Hematopoietic multipotent progenitor cell (in vitro differentiated cells): ENCODE measurements at places on chromosomes 6 and 20.

DNA sequence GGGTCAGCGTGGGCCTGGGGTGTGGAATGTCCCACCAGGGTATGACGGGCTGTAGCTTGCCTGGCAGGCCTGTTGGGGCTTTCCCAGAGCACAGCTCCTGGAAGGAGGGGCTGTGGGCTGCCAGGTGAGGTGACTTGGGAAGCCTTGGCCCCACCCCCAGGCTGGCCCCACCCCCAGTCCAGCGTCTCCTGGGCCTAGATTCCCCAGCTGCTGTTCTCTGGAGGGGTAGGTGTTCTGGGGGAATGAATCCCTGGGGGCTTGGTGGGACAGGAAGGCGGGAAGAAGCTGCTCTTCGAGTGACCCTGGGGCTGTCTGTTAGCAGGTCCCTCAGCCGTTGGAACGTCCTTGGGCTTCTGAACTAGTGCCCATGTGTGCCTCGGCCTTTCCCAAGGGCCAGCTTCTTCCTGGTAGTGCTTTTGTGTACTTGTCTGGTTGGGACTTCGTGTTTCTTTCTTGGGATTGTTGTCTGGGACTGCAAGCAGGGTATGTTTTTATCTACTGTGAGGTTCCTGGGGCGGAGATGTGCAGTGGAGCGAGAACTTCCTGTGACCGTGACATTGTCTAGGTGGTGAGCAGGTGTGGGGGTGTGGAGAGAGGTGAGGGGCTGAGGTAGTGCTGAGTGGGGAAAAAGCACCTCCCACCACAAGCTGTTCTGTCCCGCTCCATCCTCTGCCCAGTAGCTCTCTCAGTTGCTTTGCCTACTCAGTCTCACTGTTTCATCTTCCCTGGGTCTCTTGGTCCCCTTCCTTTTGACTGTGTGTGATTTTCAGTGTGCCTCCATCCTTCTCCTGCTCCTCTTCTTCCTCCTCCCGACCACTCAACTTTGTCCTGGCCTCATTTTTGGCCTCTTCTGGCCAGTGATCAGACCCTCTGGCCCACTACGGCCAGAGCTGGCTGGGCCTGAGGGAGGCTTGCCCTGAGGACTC is 1.3 kb upstream of the DDR1 start:
- no peak for DNase-seq

DNA sequence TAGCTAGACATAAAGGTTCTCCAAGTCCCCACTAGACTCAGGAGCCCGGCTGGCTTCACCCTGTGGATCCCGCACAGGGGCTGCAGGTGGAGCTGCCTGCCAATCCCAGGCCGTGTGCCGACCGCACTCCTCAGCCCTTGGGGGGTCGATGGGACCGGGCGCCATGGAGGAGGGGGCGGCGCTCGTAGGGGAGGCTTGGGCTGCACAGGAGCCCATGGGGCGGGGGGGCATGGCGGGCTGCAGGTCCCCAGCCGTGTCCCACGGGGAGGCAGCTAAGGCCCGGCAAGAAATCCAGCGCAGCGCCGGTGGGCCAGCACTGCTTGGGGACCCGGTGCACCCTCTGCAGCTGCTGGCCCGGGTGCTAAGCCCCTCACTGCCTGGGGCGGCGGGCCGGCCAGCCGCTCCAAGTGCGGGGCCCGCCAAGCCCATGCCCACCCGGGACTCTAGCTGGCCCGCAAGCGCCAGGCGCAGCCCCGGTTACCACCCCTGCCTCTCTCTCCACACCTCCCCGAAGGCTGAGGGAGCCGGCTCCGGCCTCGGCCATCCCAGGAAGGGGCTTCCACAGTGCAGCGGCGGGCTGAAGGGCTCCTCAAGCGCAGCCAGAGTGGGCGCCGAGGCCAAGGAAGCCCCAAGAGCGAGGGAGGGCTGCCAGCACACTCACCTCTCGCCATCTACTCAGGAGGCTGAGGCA is 26.5 kb upstream of the ID1 start:
- DNase-seq: no peak

DNA sequence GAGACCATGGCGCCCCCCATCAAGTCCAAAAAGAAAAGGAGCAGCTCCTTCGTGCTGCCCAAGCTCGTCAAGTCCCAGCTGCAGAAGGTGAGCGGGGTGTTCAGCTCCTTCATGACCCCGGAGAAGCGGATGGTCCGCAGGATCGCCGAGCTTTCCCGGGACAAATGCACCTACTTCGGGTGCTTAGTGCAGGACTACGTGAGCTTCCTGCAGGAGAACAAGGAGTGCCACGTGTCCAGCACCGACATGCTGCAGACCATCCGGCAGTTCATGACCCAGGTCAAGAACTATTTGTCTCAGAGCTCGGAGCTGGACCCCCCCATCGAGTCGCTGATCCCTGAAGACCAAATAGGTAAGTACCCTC is 41.7 kb upstream of the NAA20 start:
- DNase-seq: no peak

DNA sequence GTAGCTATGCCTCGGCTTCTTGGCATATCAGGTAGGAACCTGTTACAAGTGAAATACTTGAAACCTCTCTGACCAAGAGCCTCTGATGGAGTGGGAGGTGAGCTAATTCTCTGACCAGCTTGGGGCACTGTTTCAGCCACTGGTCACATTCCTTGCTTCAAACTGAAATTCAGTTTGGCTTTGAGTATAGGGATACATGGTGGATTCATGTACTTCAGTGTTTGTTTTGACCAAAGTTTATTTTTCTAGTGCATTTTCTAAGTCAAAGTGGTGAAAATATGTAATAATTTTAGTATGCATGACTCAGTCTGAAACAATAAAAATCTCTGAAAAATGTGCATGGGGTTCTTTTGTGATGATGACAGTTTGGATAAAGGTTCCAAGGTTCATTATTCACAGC is 18.6 kb downstream of the TTPAL start:
- no peak for DNase-seq

DNA sequence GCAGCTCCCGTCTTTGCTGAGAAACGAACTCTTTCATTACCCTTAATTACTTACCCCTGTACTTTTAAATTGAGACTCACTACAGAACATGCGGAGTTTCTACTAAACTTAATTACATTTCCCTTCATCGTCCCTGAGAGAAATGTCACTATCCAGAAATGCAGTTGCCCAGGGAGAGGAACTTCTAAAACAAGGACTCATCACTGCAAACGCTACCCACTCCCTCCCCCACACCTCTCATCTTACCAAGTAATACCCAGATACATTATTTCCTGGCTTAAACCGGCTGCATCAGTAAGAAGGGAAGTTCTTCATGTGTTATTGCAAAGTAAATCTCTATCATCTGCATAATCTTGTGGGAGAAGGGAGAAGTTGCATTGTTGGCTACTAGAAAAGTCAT is 138.3 kb downstream of the IPCEF1 start:
- no peak for DNase-seq

DNA sequence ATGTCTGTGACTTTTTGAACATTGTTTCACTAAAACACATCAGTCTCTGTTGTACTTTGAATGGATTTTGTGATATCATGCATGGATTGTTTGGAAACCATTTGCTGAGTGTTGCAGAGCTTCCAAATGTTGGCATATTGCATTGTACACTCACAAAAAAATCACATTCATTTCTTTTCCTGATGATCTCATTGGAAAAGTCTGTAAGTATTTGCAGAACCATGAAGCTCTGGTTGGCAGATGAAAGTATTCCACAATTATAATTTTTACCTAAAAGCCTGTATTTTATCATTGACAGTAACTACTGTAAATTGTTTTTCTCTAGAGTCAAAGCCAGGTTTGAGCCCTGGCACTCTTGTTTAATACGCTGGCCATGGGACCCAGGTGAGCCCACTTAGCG is 42.1 kb downstream of the VAPB start:
- DNase-seq: no peak

- DNase-seq: no peak
Observed at GRCh38 chr6:125066140-125066539, 87.4 kb upstream of the TPD52L1 start.

- no peak for DNase-seq
Observed at GRCh38 chr20:32894711-32895355, 36.1 kb downstream of the EFCAB8 start.

GRCh38 chr20:36132802-36133211 is 21.7 kb upstream of the EPB41L1 start:
- DNase-seq: no peak

- DNase-seq: peak; percentile 51
Observed at GRCh38 chr6:34982424-34982852, 93.4 kb downstream of the ANKS1A start.

GRCh38 chr6:74597840-74598239 is 608.0 kb downstream of the COL12A1 start:
- no peak for DNase-seq

GRCh38 chr6:159468994-159469393 is 224.0 kb downstream of the SOD2 start:
- no peak for DNase-seq

GRCh38 chr6:143205585-143205984 is 144.9 kb downstream of the AIG1 start:
- no peak for DNase-seq

DNA sequence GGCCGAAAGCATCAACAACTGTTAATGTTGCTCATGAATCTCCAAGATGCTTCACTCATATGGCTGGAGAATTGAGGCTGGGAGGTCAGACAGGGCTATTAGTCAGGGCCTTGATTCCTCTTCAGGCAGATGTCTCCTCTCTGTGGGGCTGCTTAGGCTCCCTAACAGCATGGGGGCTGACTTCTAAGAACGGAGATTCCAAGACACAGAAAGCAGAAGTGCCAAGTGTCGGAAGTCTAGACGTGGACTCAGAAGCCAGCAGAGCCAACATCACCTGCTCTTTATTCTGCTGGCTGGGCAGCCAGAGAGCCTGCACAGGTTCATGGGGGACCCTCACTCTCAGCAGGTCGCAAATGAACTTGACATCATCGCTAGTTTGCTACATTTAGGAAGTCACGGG is 279.8 kb downstream of the CDH26 start:
- no peak for DNase-seq

GRCh38 chr20:36304786-36305495 is 1.2 kb upstream of the DLGAP4 start:
- no peak for DNase-seq

DNA sequence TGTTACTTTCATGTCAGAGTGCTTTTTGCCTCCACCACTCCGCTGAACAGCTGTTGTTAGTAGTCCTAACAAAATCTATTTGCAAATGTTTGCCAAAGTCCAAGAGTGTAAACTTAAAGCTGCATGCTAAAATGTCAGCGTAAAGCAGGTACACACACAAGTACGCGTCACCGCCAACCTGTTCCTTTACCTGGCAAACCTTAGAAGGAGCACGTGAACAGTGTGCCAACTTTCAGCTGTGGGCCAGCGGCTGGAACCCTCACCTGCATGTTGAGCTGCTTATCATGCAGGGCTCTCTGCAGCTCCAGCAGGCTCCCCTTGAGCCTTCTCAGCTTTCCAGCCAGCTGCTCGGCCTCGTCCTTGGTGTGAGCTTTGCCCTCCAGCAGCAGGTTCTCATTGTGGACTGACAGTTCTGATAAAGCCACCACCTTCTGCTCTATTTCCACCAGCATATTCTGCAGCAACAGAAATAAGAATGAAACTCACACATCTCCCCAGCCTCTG is 359.3 kb downstream of the SYNE1 start:
- DNase-seq: no peak

GRCh38 chr20:19308146-19308545 is 95.7 kb downstream of the SLC24A3 start:
- no peak for DNase-seq

GRCh38 chr6:5667737-5668136 is 339.0 kb downstream of the NRN1 start:
- DNase-seq: no peak

DNA sequence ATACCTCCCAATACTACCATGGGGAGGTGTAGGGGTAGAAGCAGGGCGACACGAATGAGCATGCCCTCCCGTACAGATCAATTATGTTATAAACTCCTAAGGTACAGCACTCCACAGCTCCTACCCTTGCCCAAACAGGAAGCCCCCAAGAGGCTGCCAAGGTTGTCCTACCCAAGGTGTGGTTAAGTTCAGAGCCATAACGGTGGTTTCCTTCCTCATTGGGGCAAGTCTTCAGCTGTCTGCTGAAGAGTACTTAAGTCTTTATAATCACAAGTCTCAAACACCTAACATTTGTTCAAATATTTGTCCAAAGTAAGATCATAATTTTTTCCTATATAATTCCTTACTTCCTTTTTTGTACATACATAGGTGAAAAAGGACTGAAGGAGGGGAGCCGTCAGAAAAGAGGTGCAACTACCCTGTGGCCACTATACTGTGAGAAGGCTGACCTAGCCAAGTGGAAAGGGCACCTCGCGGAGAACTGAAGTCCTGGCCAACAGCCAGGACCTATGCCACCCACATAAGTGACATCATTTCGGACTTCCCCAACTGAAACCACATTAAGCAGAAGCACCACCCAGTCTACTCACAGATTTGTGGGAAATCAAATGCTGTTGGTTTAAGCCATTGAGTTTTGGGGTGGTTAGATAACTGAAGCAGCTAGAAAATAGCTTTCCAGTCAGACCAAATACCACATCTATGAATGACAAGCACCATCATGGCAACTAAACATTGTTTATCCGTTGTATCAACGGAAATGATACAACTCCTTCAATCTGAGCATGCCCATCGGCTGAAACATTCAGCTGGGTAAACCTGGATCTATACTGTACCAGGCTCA is 2.9 kb upstream of the RAB22A start:
- DNase-seq: peak; percentile 90

DNA sequence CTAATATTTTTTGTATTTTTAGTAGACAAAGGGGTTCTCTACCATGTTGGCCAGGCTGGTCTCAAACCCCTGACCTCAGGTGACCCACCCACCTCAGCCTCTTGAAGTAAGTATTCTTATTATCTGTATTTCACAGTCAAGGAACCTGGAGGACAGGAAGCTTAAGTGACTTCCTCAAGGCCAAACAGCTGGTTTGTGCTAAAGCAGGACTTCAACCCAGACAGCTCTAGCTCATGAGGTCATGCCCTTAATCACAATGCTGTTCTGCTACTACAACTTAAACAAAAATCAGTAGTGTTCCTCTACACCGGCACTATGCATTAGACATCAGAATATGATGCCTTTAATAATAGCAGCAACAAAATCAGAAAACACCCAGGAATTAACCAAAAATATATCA is 168.9 kb downstream of the ADGB start:
- DNase-seq: no peak

- DNase-seq: no peak
Observed at GRCh38 chr6:14517516-14518105, 400.0 kb downstream of the CD83 start.

- DNase-seq: no peak
Observed at GRCh38 chr6:164370773-164371172, 938.6 kb downstream of the C6orf118 start.

GRCh38 chr6:31729515-31729978 is 448 bp upstream of the DDAH2 start:
- DNase-seq: peak; percentile 92

GRCh38 chr20:38873050-38873581 is 53.1 kb upstream of the FAM83D start:
- DNase-seq: peak; percentile 14

DNA sequence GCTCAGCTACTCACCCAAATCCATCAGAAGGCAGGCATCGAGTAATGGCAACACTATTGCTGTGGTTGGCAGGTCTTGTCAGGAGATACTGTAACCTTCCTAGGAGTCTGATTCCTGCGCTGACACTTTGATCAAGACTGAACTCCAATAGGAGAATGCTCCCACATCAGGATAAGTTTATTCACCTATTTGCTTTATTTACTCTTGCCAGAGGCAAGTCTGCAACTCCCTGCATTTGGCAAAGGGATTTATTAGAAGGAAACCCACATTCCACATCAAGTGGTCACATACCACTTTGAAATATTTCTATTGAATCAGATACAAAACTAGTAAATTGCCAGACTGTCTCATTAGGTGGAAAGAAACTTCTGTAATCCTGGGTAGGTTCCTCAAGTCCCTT is 43.5 kb downstream of the ZFAND3 start:
- no peak for DNase-seq

- no peak for DNase-seq
Observed at GRCh38 chr6:18314317-18314997, 50.1 kb upstream of the DEK start.

GRCh38 chr20:15446373-15446772 is 1109.0 kb upstream of the FLRT3 start:
- peak; percentile 22 for DNase-seq
